ENCODE measurements at places on chromosomes 6 and 20.

DNA sequence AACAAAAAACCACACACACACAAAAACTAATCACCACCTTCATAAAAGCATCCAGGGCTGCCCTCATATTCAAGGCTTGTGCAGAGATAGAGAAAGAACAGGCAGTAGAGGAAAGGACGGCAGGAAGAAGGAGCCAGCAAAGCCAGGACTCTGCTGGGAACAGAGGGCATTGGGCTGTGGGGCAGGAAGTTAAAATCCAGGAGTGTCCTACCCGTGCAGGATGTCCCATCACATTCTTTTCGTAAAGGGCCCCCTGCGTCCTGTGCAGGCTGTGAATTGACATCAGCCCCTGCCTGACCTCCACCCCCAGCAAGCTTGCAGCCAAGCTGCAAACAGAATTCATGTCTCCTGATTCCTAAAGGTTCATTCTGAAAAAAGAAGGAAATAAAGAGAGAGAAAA lies 96.4 kb upstream of the AKAP12 start:
- no peak for DNase-seq

DNA sequence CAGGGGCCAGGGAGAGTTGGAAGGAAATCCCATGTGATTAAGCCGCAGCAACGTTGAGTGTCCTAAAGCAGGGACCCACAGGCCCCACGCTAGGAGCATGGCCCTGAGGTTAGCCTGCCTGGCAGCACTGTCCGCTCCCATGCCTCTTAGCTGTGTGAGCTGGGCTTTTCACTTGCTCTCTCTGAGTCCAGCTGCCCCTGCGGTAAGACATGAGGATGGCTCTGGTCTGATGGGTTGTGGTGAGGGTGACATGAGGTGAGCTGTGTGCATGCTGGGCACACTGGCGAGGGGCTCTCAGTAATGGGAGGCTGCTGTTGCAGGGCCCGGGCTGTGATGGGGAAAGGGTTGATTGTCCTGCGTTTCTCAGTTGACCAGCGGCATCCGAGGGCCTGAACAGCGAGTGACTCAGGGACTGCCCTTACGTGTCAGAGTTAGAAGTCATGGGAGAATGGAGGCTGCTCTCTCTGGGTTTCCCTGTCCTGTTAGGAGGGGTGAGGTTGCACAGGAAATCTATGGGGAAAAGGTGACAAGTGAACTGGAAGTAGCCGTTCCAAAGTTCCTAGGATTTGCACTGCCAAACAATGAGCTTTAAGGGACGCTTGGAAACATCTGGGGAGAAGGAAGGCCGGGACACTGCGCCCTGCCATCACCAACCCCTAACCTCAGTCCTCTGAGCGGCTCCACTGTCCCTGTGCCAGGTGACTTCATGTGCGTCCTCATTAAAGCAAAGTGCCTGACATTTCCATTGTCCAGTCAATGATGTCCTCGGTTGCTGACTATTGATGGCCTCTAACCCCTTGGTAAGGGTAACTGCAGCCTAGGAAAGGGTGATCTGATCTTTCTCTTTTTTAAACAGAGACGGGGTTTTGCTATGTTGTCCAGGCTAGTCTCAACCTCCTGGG lies 51.3 kb downstream of the ADNP start:
- DNase-seq = no peak

GRCh38 chr6:122770835-122771601 lies 8.5 kb upstream of the FABP7 start:
- no peak for DNase-seq

GRCh38 chr20:10096790-10097189 lies 62.0 kb downstream of the ANKEF1 start:
- DNase-seq = no peak

DNA sequence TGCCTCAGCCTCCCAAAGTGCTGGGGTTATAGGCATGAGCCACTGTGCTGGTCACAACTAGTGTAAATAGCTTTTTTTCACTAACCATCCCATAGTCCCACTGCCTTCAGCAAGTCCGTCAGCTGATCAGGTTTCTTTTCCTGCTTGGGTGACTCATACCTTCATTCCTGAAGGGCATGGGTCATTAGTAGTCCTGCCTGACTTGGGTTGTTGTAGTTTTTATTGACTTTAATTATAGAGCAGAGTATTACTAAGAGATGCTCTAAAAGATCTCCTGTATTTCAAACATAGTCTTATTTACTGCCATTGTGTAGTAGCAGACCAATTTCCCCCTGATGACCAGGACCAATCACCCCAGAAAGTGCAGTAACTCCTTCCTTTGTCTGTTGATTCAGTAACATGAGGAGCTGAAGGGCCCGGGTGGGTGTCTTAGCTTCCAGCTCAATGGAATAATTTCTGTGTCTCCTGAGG lies 25.8 kb downstream of the HLA-C start:
- no peak for DNase-seq

- no peak for DNase-seq
Observed at GRCh38 chr20:41046716-41047115, 18.1 kb downstream of the TOP1 start.

DNA sequence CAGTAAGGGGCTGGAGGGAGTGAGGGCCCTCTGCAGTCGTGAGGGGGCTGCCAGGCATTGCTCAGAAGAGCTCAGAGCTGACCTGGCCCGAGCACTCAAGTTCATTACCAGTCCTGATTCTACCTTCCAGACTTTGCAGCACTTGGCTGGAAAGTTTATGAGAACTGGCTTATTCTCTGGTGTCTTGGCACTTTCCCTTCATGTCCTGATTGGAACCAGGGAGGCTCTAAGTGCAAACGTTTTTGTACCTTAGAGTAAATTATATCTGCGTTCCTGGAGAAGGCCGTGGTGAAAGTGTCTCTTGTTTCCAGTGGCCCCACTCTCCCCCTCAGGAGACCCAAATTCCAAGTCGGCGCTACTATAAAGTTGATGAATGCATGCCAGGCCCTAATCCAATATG lies 402.3 kb downstream of the CDC5L start:
- no peak for DNase-seq

All from stimulated activated CD8-positive, alpha-beta memory T cell treated with anti-CD3 and anti-CD28 coated beads, Interleukin-2, amount 100 ng/mL, for 1 hour (primary cell).